Stimulated activated CD8-positive, alpha-beta memory T cell treated with anti-CD3 and anti-CD28 coated beads, Interleukin-2, amount 100 ng/mL, for 1 hour (primary cell): ENCODE measurements at places on chromosomes 1 and 21.

DNA sequence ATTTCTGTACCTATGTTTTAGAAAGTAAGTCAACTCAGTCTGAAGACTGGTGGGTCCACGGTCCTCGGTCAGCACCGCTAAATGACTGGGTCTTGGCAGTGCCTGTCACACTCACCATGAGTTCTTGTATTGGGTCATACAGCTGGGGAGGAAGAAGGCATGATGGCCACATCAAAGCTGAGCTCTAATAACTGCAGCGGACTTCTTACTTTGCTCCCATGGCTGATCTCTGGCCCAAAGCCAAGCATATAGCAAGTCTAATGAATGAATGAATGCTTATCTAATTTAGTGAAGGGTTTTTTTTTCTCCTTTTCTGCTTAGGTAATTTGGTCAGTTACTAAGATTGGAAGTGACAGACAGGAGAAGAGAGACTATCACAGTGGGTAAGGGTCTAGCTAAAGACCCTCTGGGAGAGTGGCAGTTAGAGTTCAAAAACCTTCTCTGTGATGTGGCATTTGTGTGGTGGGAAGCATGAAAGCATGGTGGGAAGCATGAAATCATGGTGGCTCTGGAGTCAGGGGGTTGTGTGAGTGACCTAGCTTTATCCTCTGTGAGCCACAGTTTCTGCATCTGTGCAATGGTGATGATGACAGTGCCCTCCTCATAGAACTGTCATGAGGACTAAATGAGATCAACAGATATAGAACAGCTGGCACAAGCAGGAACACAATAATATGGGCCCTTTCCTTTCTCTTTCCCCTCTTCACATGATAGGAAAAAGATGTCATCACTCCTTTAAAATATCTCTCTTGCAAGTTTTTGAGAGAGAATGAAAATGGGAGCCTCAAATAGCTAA, 78.9 kb upstream of the JAK1 start:
- no peak for DNase-seq

DNA sequence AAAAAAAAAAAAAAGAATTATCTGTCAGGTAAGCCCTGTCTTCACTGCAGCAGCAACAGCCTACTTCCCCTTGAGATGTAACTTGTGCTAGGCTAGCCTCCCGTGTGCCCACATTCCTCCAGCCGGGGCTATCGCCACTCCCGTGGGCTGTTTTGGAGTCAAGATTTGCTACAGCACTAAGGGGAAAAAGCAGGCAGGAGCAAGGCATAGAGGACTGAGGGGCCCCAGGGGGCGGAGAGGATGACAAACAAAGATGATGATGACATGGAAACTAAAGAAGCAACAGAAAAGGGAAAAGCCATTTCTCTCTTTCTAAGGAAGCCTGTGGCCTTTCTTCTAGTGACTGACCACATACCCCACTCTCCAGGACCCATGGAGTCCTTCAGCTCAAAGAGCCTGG, 1.9 kb downstream of the TNFAIP8L2 start:
- DNase-seq: no peak

DNA sequence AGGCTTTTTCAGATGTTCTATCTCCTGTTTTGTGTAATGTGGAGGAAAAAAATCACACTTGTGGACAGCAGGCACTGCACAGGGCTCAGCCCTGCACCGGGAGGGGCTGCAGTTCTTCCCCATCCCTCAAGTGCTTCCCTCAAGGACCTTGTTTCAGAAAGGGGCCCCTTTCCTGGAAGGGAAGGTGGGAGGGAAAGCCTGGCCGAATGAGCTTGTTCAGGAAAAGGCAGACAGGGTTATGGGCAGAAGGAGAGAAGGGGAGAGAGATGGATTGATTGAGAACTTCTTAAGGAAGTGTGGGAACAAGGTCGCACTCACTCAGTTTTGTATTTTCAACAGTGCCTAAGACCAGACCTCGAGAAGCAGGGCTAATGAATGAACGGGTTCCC, 41.2 kb downstream of the OLFML2B start:
- DNase-seq: no peak

DNA sequence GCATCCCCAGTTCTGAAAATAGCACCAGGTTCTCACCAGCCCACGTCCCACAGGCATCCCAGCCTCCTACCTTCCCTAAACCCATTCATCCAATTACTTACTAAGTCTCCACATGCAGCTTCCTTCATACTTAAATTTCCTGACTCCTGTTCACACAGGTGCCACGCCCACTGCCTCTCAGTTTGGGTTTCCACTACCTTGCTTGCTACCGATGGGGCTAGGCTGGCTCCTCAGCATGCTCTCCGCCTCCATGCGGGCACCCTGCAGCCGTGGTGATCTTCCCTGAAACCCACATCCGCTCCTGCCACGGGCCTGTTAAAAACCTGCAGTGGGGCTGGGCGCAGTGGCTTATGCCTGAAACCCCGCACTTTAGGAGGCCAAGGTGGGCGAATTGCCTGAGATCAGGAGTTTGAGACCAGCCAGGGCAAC, 70.4 kb upstream of the ANGPTL1 start:
- no peak for DNase-seq

DNA sequence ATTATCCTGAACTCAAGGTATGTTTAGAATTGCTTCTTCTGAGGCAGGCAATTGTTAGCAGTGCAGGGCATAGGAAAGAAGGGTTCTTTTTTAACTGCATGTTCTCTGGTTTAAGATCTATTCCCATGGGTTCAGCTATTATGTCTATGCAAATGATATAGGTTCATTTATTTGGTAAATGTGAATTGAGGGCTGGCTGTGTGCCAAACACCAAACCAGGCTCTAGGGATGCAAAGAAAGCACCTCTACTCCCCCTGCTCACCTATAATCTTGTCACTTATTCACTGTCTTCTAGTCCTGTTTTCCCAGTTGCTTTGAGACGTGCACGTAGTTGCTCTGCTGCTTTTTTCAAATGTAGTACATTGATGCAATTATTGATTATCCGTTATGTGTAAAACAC, 691 bp upstream of the KIFAP3 start:
- no peak for DNase-seq

DNA sequence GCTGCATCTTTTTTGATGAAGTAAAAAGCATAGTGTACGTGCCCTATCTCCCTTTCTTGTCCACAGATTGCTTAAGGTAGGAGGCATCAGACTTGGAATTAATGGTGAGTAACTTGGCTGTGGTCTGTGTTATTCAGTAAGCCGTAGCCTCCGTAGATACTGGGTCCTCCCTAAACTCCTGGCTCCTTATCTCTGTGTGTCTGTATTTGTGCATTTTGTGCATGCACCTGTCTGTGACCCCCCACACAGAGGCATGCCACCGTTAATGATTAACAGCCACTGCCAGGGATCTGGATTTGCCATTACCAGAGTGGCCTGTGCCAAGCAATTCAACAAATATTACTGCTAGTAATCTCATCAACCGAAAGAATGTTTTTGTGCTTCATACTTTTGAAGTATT, 31.9 kb downstream of the MAP3K21 start:
- DNase-seq: no peak

GRCh38 chr1:203040513-203041275, 14.4 kb downstream of the PPFIA4 start:
- no peak for DNase-seq

GRCh38 chr1:206716159-206716869, 31.6 kb downstream of the MAPKAPK2 start:
- no peak for DNase-seq

GRCh38 chr1:165439330-165439729, 5.6 kb downstream of the RXRG start:
- DNase-seq: no peak

- no peak for DNase-seq
Observed at GRCh38 chr1:67441183-67441582, 11.0 kb upstream of the SERBP1 start.

- no peak for DNase-seq
Observed at GRCh38 chr1:43152866-43153265, 19.2 kb downstream of the EBNA1BP2 start.

DNA sequence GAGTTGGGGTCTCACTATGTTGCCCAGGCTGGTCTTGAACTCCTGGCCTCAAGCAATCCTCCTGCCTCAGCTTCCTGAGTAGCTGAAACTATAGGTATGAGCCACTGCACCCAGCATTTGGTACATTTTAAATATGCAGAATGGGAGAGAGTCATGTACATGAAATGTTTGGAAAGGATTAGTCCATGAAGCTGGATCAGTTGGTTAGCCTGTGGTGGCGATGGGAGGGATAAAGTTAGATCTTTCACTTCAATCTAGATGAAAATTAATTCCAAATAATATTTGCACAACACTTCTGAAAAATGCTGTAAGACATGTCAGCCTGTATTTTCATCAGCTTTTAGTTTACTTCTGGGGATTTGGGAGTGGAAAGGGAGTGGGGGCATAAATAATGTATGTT, 188.9 kb downstream of the HUNK start:
- DNase-seq: no peak

GRCh38 chr1:54748094-54748835, 16.1 kb downstream of the PARS2 start:
- DNase-seq: no peak

DNA sequence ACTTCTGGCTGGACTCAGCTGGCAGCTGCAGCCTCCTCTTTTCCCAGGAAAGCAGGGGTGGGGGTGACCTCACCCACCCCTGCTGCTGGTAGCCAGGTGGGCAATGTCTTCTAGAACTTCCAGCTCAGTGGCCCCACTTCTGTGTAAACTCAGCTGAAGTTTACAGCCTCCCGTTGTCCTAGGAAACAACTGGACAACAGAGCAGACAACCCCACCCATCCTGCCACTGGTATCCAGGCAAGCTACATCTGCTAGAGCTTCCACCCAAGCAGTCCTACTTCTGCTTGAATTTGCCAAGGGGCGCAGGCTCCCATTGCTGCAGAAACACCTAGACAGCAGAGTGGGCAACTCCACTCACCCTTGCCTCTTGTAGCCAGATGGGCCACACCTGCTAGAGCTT, 309.6 kb upstream of the BEND5 start:
- DNase-seq: no peak

- DNase-seq: no peak
Observed at GRCh38 chr1:80444171-80444570, 1356.6 kb upstream of the ADGRL2 start.

- no peak for DNase-seq
Observed at GRCh38 chr1:88552226-88552625, 131.8 kb upstream of the PKN2 start.

DNA sequence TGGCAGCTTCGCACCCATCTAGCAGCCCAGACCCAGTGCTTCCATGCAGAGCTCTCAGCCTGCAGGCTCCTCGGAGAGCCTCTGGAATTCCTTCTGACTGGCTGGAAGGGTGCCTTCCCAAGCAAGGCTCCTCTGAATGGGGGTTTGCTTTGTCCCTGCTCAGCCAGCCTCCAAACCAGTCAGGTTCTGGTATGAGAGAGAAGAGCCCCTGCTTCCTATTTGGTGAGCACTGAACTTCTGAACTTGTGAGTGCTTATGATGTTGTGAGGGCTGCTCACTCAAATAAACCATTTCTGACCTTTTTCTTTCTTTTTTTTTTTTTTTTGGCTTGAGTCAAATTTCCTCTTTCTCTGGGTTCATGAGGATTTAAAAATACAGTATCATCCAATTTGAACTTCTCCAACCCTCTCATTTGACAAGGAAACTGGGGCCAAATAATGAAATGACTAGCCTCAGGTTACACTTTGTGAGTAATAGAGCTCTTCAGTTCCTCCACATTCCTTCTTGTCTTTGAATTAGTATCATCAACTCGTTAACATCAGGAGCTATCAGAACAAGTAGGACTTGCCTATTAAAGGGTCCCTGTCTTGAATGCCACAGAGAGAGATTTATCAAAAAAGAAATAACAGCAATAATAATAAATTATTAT, 39.6 kb downstream of the GFI1 start:
- DNase-seq: no peak

DNA sequence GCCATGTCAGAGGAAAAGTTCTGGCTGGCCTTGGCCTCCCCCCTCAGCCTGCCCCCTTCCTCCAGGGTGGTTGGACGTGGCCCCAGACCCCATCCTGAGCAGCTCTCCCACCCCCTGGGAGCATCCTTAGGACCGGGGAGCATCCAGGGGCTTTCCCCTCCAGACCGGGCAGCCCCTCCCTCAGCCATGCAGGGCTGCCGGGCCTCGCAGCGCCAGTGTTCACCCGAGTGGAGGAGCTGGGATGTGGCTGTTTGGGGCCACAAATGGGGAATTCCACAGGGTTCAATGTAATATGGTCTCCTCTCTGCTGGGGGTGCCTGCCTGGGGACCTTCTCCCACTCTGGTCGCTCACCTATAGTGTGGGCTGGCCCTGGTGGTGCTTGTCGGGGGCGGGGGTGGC, 4.2 kb upstream of the PFKL start:
- no peak for DNase-seq

GRCh38 chr21:44273046-44273445, 11.3 kb upstream of the DNMT3L start:
- DNase-seq: no peak

DNA sequence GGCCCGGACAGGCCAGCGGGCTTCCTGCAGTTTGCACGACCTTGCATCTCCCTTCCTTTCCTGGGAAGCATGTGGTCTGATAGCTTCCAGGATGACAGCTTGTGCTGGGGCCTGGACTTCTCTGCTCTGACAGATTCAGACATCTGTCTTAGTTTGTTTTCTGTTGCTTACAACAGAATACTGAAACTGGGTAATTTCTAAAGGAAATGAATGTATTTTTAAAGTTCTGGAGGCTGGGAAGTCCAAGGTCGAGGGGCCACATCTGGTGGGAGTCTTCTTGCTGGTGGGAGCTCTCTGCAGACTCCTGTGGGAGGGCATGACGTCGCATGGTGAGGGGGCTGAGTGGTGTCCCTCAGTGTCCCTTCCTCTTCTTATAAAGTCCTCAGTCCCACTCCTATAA, 35.3 kb upstream of the TENT5B start:
- no peak for DNase-seq

DNA sequence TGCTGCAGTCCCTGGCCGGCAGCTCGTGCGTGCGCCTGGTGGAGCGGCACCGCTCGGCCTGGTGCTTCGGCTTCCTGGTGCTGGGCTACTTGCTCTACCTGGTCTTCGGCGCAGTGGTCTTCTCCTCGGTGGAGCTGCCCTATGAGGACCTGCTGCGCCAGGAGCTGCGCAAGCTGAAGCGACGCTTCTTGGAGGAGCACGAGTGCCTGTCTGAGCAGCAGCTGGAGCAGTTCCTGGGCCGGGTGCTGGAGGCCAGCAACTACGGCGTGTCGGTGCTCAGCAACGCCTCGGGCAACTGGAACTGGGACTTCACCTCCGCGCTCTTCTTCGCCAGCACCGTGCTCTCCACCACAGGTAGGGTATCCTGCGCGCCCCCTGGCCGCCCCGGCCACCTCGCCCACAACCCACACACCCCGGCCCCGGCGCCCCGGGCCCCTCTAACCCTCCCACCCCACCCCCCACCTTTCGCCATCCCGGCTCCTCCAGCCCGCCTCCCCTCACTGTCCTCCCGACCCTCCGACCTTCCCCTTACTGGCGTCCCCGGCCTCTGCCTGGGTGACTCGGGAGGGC, 352 bp downstream of the KCNK1 start:
- no peak for DNase-seq

- DNase-seq: no peak
Observed at GRCh38 chr1:57854436-57854835, 430.6 kb upstream of the DAB1 start.

DNA sequence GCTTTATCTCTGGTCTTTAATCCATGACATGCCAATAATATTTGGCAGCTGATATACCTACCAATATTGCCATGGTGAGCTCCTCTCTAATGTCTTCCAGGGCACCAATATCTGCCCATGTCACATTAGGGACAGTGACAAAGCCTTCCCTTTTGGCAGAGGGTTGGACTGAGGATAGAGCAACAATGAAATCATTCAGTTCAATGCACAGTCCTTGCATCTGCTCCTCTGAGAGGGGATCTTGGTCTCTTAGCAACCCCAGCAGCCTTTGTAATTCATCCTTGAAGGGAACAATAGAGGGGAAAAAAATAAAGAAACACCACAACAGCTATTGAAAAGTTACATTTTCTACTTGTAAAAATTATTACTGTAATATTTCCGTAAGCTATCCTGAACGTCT, 42.3 kb downstream of the NVL start:
- no peak for DNase-seq
